ENCODE measurements at places on chromosomes 6 and 20.

DNA sequence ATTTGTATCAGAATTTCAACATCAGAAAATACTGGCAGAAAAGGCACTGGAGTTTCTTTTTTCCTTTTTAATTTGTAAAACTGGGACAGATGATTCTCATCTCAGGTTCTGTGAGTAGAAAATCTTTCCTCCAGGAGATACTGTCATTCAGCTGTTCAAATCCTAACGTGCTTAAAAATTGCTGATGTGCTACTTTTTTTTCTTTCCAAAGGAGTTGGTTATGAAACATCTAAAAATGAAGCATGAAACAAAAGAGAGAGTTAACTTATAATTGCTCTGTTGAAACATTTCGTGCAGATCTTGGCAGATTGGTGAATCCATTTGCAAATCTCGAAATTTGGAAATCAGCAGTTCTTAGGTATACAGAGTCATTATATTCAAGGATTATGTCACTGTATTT lies 622.6 kb downstream of the RNF144B start:
- no peak for DNase-seq

- DNase-seq, result no peak
These were observed 96.3 kb downstream of the TRERF1 start for GRCh38 chr6:42355416-42355815.

DNA sequence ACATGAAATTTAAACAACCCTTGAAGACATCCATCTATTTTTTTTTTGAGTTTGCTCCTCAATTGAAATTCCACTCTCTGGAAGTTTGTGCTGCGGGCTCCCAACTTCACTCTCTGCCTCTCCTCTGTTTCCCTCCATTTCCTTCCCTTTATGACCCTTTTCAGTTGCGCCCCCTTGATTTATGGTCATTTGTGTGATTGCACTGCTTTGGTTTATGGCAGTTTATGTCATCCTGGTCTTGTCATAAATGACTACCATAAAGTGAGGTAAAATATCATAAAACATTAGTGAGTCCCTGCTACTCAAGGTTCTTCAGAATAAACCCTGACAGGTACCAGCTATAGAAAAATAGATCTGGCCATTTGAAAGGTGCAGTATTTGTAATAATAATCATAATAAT lies 348.3 kb upstream of the ZFP64 start:
- no peak for DNase-seq

DNA sequence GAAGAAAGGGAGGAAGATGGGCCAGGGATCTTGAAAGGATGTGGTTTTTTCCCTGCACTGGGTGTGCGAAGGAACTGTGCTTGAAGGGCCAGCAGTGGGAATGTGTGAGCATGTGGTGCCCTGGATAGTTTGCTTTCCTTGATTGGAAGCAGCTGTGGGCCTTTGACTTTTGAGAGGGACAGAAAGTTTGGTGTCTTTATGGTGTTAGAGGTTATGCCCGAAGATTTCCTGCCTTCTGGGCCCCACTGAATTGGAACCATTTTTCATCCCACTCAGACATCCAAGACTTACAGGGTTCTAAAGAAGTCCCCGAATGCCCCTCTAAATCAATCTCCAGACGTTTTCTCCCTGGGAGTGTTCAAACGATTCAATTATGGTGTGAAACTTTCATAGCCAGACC lies 23.5 kb upstream of the EDN3 start:
- no peak for DNase-seq

DNA sequence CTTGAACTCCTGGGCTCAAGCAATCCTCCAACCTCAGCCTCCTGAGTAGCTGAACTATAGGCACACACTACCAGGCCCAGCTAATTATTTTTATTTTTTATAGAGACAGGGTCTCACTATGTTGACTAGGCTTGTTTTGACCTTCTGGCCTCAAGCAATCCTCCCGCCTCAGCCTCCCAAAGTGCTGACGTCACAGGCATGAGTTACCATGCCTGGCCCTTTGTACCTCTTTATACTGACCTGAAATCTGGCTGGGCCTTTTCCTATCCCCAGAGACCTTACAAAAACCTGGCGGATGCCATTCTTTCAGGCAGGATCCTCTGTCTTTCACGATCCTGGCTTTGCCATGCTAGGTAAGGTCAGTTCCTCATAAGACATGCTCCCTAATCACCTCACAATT lies 11.5 kb downstream of the WFDC3 start:
- DNase-seq, result no peak

- no peak for DNase-seq
These were observed 139.0 kb upstream of the JAG1 start for GRCh38 chr20:10812759-10813327.

GRCh38 chr20:62879275-62880146 lies 17.9 kb upstream of the TCFL5 start:
- no peak for DNase-seq

DNA sequence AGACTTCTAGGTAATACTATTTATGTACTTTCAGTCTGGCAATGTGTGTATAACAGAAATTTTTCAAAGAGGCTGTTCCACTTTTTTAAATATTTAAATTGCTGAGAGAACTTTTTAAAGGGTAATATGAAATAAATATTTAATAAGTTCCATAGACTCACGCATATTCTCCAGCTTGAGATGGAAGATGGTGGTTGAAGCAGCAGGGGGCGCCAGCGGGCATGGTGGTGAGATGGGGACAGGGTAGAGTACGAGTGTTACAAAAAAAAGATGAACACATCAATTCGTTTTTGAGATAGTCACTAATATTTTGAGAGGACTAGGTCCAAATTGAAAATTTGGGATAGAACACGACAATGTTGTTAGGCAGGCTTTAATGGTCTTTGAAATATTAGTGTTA lies 68.4 kb downstream of the RSPO3 start:
- peak; percentile 43 for DNase-seq

DNA sequence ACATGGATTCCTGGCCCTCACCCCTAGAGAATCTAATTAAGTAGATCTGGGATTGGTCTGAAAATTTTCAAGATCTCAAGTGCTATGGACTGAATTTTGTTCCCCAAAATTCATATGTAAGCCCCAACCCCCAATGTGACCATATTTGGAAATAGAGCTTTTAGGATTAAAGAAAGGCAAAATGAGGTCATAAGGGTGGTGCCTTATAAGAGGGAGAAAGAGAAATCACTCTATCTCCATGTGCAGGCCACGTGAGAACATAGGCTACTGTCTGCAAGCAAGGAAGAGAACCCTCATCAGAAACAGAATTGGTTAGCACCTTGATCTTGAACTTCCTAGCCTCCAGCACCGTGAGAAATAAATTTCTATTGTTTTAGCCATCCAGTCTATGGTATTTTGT lies 8.5 kb upstream of the DSE start:
- no peak for DNase-seq

DNA sequence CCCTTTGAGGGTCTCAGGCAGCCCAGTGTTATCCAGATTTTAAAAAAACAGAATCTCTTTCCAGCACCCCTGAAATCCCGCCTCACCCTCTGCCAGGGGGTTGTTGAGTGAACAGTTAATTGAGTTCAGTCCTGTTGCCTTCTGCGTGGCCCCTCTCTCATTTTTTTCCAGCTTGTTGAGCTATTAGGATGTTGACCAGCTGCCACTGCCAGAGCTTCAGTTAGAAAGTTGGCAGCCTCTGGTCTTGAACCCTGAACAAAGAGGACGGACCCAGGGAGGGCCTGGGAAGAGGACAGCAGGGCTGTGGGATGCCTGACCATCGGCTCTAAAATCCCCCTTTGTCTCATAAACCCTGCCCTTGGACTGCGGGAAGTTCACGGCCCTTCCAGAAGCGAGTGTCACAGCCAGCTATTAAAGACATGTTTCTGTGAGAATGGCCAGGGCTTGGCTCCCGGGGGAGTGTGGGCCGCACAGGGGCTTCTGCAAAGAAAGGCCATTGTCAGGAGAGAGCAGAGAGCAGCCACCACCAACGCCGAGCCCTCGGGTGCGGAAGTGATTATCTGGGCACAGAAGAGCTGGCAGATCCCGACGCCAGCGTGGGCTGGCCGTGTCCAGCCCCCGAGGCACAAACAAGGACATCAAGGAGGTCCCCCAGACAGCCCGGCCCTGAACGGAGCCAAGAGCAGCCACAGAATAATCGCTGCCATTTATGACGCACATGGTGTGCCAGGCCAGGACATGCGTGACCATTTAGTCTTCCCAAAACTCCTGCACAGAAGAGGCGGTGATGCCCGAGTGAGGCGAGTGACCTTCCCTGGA lies 189.0 kb downstream of the ANKRD60 start:
- DNase-seq, result no peak

DNA sequence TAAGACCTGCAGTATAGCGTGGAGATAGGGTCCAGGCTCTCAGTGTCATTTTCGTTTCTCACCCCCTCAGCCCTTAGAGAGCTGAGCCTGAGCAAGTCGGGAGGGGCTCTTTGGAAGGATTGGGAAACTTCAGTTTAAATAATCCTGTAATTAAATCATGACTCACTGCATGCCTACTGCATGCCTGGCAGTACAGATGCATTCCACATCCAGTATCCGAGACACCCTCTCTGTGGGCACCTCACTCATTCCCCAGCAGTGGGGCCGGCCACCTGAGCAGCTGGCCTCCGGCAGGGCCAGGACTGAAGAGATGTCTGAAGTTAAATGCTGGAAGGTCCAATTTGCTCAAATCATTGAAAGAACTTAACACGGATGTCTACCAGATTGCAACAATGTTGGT lies 316.6 kb downstream of the THBS2 start:
- DNase-seq, result no peak

- DNase-seq, result no peak
These were observed 266.0 kb downstream of the CD83 start for GRCh38 chr6:14383393-14384174.

- DNase-seq, result no peak
These were observed 48.0 kb upstream of the STXBP5 start for GRCh38 chr6:147156218-147156617.

GRCh38 chr20:9886227-9886626 lies 47.4 kb upstream of the PAK5 start:
- no peak for DNase-seq

DNA sequence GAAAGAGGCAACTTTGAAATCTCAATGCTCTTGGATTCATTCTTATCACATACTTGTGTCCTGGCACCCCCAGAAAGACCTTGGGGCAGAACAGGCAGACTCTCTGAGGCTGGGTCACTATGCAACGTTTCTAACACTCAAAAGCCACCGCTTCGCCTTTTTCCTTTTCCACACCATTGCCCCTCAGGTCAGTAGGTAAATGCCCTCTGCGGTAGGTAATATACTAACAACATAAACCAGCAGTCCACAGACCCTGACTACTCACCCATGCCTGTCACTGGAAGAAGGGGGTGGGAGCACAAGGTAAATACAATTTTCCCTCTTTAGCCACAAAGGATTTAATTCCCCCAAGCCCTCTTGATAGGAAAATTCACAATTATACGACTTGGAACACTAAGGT lies 6.5 kb upstream of the SPTLC3 start:
- DNase-seq, result no peak

- DNase-seq, result no peak
These were observed 137.7 kb upstream of the HEY2 start for GRCh38 chr6:125611573-125612344.

DNA sequence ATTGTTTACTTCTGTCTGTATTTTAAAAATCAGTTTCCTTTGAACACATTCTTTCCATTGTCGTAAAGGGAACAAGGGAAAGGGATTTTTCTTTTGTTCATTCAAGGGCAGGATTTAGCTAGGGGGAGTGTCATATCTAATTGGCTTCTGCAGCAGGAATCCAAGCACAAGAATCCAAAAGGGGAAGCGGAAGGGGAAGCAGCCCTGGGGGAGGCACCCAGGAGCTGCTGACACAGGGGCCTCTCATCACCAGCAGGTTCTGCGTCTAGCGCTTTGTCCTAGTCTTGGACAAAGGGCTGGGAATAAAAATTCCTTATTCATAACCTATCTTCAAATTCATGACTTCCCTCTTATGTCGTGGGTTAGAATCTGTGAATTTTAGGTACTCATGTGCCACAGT lies 13.7 kb downstream of the RIPK1 start:
- no peak for DNase-seq

GRCh38 chr6:1415416-1416063 lies 26.2 kb downstream of the FOXF2 start:
- DNase-seq, result no peak

DNA sequence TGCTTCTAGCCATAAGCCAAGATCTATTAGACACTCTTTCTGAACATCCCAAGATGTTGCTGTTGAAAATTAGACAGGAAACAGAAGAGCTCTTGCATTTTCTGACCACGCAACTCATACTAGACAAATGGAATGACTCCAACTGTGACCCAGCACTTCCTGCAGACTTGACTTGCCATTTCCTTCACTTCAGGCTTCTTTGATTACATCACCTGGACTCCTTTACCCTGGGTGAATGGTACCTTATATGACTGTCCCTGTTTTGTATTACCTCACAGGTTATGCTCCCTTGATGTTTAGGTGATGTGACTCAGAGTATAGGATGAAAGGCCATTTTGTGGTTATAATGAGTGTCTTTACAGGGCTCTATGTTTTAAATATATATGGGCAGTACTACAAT lies 236.1 kb downstream of the BMP2 start:
- DNase-seq, result no peak

- DNase-seq, result no peak
These were observed 60.0 kb upstream of the PBOV1 start for GRCh38 chr6:138278326-138278725.

DNA sequence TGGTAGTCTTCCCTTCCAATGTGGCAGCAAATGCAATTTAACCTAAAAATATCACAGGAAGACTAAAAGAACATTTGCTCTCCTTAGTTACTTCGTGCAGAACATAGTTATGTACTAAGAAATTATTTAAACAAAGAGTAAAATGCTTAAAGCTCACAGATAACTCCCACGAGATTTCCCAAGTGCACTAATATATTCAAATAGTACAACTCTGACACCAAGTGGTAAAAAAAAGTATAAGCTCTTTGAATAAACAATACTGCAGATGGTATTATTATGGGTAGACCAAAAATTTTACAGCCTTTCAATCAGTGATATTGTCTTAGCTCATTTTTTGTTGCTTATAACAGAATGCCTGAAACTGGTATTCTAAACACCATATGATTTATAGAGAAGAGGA lies 52.8 kb upstream of the FILIP1 start:
- no peak for DNase-seq

DNA sequence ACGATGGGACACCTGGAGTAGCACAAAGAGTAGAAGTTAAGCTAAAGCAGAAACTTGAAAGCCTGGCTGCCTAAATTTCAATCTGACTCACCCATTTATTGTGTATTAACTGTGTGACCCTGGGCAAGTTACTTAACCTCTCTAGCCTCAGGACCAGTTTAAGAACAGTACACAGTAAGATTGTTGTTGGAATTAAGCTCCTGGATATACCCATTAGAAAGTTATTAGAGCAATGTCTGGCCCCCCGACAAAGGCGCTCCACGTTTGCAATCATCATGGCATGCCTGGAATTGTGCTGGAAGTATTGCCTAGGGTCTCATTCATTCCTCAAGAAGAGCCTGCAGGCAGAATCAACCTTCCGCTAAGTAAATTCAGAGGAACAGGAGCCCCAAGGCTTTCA lies 1.4 kb downstream of the SDC4 start:
- DNase-seq, result no peak

DNA sequence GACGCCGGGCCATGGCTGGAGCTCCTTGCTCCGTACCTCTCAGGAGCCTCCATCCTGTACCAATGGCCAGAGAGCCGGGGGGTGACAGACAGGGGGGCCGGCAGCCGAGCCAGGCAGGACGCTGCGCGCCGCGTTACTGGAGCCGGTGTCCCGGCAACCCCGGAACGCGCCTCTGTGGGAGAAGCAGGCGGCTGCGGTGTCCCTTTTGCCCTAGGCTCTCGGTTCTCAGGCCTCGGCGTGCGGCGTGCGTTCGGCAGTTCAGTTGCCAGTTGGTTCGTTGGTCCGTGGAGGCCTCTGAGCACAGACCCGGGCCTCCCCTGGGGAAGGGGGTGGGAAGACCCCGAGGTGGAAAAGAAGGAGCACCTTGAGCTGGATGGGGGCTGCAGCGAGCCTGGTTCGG lies at the start of gene SPATS1:
SPATS1 (plus strand) TSS at position 162 of the 400 bp plus-strand sequence. CDS start 446 bp downstream, outside the sequence.
- no peak for DNase-seq

- no peak for DNase-seq
These were observed 186.1 kb upstream of the SLC24A3 start for GRCh38 chr20:19026121-19026878.

Data from omental fat pad (tissue), 4 donors.